ENCODE measurements at places on chromosomes 13 and 19.

GRCh38 chr13:44929692-44930091 is 59.6 kb downstream of the NUFIP1 start:
- DNase-seq, result no peak

DNA sequence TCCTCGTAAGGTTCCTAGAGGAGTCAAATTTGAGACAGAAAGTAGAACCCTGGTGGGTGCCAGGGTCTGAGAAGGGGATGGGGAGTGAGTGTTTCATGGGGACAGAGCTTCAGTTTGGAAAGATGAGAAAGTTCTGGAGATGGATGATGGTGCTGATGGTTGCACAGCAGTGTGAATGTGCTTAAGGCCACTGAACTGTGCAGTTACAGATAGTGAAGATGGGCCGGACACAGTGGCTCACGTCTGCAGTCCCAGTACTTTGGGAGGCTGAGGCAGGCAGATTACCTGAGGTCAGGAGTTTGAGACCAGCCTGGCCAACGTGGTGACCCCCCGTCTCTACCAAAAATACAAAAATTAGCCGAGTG is 917 bp downstream of the SPC24 start:
- no peak for DNase-seq

- no peak for DNase-seq
Observed at GRCh38 chr19:40693150-40693788, 2.8 kb upstream of the NUMBL start.

DNA sequence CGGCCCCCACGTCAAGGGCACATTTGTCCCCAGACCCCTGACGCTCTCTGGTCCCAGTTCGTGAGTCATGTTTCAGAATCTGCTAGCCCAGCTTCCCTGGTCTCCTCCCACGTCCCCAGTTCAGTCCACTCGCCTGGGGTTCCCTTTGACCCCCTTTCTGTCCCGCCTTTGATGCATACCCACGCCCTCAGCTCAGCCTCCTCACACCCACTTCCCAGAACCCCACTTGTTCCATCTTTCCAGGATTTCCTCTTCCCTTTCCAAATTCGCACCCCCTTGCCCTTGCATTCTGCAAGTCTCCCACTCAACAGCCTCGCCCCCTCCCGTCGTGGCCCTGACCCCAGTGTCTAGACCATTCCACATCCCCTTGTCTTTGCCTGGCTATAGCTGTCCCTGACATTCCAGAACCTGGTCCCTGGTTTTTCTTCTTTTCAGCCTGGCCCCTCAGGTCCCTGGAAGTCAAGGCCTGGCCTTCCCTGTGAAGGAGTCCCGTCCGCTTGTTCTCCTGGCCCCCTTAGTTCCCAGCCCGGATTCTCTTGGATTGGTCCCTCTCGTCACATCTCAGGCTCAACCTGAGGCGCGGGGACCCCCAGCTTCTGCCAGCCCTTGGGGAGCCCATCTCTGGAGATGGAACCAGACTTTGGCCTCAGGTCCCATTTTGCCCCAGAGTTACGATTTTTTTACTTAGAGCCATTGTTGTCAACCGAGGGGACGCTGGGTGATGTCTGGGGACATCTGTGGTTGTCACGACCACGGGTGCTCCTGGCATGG is 1.3 kb downstream of the NCLN start:
- DNase-seq, result no peak

DNA sequence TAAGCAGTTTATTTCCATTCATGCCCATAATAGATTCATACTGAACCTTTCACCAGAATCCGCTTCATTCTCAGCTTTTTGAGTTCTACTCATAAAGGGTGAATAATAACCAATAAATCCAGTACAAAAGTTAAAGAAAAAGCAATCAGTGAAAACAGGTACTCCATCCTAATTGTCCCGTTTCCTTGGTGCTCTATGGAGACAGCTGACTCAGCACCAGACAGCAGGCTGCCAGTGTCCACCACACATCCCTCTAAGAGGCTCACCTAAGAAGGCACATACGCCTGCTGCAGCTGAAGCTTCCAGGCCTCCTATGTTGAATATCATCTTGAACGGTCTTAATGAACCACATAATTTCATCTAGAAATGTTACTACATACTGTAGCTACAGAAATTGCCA is 27.3 kb downstream of the MYO16 start:
- no peak for DNase-seq

DNA sequence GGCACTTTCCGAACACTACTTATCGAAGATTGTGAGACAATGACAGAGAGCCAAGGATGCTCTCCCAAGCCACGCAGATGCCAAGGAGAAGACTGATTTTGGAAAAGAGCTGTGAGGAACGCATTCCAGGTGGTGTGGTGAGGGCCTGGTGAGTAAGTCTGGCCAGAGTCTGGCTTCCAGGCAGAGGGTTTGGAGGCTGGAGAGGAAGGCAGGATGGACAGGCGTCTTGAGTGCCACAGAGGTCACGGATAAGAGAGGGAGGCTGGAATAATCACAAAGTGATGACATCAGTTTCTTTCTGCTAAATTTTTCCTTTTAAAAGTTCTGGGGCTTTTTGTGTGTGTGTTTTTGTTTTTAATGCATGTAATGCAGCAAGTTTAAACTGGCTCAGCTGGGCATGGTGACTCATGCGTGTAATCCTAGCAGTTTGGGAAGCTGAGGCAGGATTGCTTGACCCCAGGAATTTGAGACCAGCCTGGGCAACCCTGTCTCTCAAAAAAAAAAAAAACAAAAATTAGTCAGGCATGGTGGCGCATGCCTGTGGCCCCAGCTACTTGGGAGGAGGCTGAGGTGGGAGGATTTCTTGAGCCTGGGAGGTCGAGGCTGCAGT is 235.1 kb downstream of the NALCN start:
- no peak for DNase-seq

Measured in anterior cingulate cortex (tissue), 58 donors.